ENCODE measurements at places on chromosomes 1 and 21.

- no peak for DNase-seq
Measured at GRCh38 chr21:35093514-35093913, 44.4 kb upstream of the RUNX1 start.

GRCh38 chr1:54371038-54371941 lies 34.9 kb downstream of the SSBP3 start:
- no peak for DNase-seq

- DNase-seq = no peak
Measured at GRCh38 chr1:61491497-61491896, 233.4 kb downstream of the TM2D1 start.

DNA sequence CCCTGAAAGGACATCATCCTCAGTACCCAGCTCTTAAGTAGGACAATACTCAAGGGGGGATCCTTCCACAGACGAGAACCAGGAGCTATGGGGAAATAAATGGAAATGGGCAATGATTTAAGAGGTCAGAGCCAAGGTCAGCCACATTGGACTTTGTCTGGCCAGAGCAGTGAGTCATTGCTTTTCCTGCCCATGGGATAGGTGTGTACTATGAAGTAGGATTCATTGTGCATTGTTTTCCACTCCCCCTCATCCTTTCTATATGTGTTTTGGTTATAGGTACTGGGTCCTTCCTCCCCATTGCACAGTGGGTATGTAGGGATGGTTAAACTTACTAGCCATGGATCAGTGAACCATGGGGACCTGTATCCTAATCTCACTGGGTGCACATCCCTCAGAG lies 328.9 kb upstream of the USP25 start:
- no peak for DNase-seq

GRCh38 chr1:183871142-183871541 lies 66.2 kb downstream of the RGL1 start:
- DNase-seq = no peak

- no peak for DNase-seq
Measured at GRCh38 chr1:167752219-167752985, 30.6 kb downstream of the MPZL1 start.

DNA sequence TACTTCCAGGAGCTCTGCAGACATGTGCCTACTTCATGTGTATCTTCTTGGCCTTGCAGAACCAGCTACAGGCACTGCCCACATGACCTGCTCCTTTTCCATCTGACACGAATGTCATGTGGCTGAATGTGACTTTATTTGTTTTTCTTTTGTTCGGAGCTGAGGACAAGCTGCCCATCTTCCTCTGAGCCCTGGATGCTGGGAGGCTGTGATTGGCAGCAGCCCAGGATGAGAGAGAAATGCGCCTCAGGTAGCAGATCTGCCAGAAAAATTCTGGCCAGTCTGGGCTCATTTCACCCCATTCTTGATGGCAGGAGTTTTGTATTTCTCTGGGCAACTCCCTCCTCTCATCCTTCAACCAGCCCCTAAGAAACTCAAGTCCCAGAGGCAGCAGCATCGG lies 372.0 kb downstream of the RPS6KC1 start:
- DNase-seq = no peak

- DNase-seq = no peak
Measured at GRCh38 chr1:74933500-74933899, 200.5 kb downstream of the TYW3 start.

DNA sequence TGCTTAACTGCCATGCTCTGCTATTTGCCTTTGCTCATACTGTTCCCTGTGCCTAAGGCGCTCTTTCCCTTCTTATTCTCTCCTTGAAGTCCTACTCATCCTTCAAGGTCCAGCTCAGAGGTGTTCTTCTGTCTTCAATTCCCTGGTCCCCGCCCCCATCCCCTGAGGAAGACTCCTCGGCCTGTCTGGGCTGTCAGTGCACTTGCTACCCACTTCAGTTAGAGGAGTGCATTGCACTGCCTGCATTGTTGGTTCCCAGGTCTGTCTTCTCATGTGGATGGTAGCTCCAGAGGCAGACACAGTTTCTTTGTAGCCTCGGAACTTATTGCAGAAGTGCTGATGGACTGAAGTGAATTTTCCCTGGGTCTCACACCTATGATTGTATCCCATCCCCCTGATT lies 194.0 kb downstream of the C1orf94 start:
- no peak for DNase-seq

DNA sequence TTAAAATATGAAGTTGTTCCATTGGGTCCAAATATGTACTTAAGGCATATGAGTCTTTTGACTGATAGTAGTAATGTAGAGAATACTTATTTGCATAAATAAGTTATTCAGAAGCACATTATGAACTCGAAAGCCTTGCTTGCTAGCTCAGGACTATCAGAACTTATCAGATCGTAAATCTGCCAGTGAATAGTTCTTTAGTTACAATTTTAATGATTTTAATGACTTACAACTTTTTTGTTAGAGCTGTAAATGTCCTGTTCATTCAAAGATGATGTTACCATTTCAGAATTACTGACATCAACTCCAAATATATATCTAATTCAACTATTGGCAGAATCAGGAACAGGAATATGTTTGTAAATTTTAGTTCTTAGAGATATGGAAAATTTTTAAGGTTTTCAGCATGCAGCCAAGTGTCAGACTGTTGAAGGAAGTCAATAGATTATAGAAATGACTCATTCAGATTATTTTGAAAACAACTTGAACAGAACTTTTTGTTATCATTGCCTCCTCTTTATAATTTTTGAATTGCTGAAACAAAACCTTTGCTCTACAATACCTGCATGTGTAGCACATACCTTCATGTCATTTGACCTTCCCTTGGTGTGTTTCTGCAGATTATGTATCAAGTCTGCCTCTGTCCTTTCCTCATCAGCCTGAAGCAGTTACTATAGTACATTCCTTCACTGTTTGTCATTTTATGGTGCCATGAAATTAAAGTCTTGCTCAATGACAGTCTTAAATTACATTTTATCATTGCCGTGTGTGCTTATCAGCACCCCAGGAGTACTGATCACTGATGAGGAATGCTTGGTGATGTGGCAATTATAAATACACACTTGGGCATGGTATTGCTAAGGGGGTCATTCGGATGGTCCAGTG lies 44.9 kb downstream of the LRRC8D start:
- DNase-seq = peak; percentile 20

GRCh38 chr1:216462066-216462775 lies 39.0 kb upstream of the USH2A start:
- DNase-seq = no peak

DNA sequence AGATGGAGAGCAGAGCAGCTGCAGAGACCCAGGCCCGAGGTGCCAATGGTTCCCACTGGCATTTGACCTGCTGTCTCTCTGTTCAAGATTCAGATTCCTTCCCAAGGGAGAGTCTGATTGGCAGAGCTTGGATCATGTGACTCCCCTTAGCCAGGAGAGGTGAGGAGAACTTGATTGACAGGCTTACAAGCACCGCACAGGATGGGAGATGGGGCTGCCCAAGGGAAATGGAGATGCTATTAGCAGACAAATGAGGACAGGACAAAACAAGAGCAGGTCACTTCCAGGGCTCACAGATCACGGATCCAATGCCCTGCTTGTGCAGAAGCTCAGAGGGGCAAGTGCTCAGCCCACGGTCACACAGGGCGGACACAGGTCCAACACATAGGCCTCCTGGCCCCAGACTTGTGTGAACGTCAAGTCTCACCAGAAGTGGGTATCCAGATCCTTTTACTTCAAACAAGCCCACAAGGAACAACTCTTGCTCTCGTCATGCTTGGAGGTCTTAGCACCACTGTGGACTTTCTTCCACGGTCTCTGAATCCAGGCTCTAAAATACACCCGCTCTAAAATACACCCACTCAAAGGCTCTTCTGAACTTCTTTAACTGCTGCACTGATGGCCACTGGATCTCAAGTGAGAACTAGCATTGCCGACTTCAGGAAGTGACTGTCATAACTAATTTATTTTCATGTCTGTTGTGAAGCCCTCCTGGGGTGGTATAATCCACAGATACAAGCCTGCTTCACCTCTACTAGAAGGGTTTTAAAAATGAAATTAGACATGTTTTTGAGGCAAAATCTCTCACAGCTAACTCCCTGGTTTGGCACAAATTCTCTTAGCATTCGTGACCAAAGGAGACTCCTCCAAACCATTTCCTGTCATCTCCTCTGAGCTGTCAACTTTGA lies 274.9 kb downstream of the RRAGC start:
- no peak for DNase-seq

DNA sequence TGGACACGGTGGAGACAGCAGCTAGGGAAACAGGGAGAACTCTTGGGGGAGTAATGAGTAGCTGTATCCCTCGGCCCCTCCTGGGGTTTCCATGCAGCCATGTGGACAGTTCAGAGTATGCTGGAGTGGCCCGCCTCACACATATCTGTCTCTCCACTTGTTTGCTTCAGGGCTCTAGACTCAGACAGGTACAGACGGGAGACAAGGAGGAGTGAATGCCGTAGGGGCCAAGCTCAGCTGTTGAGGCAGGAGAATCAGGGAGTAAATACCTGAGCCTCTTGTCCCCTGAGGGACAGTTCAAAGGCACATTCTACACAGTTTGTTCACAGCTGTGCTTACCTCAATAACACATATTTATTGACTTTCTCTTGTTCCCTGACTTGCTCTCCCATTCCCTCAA lies 7.7 kb upstream of the PTGFRN start:
- DNase-seq = no peak

DNA sequence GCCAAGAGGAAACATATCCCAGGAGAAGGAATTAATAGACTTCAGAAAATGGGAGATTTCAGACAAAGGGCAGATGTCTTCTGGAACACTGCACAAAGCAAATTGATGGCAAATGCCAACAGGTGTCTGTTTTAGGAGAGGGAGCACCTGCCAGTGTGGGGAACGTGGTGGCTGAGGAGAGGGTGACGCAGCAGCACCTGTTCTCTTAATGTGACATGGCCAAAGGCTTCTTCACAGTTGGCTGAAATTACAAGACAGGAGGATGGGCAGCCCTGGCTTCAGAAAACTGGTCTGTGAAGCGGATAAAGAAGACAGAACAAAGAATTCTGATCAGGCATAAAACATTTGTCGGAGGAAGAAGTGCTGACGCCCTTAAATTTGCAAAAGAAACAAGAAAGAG lies 178.7 kb upstream of the RUNX1 start:
- DNase-seq = no peak

DNA sequence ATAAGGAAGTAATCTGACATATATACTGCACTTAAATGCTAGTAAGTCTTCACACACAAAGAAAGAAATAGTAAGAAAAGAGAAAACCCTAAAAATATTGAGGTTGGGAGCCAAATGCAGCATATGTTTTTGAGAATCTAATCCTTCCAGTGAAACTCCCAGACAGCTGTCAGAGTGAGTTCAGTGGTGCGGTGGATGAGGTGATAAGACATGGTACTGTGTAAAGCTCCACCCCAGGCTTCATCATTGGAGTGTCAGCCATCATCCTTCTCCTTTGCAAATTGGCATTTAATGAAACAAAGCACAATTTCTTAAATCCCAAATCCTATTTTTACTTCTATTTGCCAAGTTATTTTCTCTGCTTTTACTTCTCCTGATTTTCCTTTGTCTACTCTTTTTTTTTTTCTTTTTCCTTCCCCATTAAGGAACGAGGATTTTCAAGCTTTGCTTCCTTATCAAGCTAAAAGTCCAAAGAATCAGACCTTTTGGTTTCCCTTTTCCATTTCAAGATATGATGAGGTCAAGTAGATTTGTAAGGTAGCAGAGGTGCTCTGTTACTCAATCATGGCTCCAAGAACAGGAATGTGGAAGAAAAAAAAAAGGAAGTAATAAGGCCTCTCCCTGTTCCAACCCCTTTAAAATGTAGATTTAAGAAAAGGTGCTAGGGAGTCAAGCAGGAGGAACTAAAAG lies 343.3 kb downstream of the SETD4 start:
- DNase-seq = no peak

- no peak for DNase-seq
Measured at GRCh38 chr1:94255476-94255875, 18.1 kb upstream of the ARHGAP29 start.

DNA sequence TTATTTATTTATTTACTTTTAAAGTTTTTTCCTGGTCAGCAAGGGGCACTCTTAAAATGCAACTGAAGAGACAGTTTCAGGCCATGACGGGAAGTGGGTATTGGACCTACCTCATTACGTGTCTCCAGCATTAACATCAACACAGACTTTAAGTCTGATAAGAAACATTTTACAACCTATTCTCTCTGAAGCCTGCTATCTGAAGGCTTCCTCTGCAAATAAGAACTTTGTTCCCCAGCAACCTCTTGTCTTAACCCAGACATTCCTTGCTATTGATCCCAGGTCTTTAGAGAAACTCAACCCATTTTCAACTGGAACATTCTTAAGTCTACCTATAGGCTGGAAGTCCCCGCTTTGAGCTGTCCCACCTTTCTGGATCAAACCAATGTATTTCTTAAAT lies 258.3 kb upstream of the TMPRSS15 start:
- DNase-seq = no peak

DNA sequence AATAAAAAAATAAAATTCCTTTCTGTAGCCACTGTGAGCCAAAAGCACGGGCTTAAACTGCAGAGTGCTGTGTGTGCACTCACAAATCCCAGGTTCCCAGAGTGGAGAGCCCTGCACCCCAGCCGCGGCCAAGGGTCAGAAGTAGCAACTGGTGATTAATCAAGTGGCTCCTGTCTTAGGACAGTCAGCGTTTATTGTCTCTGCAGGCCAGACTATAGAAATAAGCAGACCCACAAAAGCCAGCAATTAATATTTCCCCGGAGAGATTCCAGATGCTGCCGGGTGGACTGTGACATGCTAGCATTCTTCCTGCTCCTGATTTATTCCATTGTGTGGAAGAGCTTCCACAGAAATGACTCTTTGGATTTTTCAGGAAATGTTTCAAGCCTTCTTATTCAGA lies 412.2 kb downstream of the KIF26B start:
- no peak for DNase-seq

DNA sequence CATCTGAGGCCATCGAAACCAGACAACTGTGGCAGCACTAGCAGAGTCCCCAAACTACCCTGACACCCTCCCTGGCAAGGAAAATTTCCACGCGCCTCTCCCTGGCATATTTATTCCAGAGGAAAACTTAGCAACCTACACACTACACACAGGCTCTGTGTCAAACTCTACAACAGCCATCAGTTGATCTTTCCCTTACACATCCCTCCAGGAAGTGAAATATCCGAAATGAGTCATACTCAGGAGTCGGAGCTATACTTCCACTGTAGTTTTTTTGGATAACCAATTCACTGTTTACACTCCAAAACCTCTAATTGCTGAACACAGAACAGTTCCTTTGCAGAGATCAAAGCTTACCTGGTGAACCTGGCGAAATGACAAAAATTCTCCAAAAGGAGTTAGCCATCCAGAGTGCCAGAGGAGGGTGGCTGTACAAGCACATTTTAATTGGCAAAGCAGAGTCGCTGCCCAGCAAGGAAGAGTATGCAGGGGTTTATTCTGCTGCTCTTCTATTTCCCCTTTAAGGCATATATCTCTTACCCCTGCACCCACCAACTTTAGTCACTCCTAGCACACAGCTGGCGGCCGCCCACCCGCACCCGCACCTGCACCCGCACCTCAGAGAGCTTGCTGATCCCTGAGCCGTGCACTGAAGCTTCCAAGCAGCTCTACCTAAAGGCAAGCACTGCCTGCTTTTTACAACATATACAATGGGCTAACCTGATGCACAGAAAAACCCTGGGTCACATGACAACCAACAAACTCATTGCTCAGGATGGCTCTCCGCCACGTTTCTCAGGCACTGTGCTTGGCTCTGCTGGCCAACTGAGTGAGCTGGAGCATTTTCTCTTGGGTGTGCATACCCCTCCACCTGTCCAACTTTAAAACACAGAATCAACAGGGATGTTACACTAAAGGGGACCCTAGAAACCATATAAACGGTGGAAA lies 54.9 kb downstream of the CAPZB start:
- peak; percentile 61 for DNase-seq
